ENCODE measurements at places on chromosomes 6 and 20.

GRCh38 chr6:129542705-129543104 is 167.3 kb downstream of the ARHGAP18 start:
- DNase-seq = no peak

- no peak for DNase-seq
Observed at GRCh38 chr6:47674673-47675072, 23.7 kb upstream of the ADGRF4 start.

GRCh38 chr6:125224231-125224861 is 70.8 kb downstream of the TPD52L1 start:
- DNase-seq = no peak

DNA sequence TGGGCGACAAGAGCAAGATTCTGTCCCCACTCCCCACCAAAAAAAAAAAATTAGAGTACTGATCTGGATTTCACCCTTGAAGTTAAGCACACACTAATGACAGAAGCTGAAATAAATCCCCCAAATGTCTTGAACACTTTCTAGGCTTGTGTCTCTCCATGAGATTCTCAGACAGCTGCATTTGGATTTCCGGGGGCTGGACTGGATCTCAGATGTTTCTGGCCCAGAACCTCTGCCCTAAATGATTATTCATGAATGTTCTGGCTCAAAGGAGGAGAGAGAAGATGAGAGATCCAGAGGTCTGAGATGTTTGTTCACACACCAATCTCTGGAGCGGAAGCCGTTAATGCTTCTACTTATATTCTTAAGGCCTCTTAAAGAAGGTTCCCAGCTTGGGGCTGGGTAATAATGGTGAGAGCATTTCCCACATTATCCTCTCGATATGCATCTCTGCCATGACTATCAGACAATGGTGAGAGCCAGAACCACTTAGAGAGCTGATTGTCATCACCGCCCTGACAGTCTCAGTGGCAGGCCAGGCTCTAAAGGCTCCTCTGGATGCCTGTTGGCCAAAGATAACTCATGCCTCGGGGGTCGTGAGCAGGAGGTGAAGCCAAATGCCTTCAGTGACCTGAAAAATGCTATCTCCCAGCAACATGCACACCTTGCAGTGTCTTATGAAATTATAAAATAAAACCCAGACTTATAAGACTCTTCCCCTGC is 127.9 kb upstream of the AGPAT4 start:
- no peak for DNase-seq
